ENCODE measurements at places on chromosomes 2 and 18. TPM values are rescaled to one million over a fixed set of nuclear protein-coding genes. Genes with fewer than 3 reads are reported as not detected.

Gene BCL2
- 1.1 TPM for polyA plus RNA-seq

Gene OXER1
- polyA plus RNA-seq = 1.5 TPM

Gene ARMC9
- polyA plus RNA-seq = 29.2 TPM

Gene HOXD1
- not detected for polyA plus RNA-seq

- peaks cover 3% of the 10 kb centered on the region for H3K36me3 ChIP-seq
- DNase-seq = peak; percentile 98
- peak within 1 kb of the TSS; percentile 86 for H3K27ac ChIP-seq
- peaks cover 10% of the 10 kb centered on the region for H3K4me1 ChIP-seq
Measured at GRCh38 chr18:21704603-21705364, at the start of gene ABHD3. Gene ABHD3 (minus strand): TSS chr18:21704774. CDS start chr18:21704665, 109 bp downstream.

- no peak overlapping the region for H3K4me3 ChIP-seq
- no peaks in the 10 kb centered on the region for H3K36me3 ChIP-seq
- H3K4me1 ChIP-seq = no peaks in the 10 kb centered on the region
- no peak overlapping the region for H3K27ac ChIP-seq
- DNase-seq = no peak
Measured at GRCh38 chr2:138071720-138072719, 107.7 kb downstream of the HNMT start.

- peaks cover under 1% of the 10 kb centered on the region for H3K36me3 ChIP-seq
- DNase-seq = peak; percentile 67
- peak overlapping the region; percentile 28 for H3K27ac ChIP-seq
- no peaks in the 10 kb centered on the region for H3K27me3 ChIP-seq
Measured at GRCh38 chr2:182907081-182907830, 40.8 kb upstream of the FRZB start.

GRCh38 chr2:29187926-29188325 is 72.7 kb downstream of the CLIP4 start:
- H3K36me3 ChIP-seq = no peaks in the 10 kb centered on the region
- no peaks in the 10 kb centered on the region for H3K27me3 ChIP-seq
- no peak overlapping the region for H3K4me3 ChIP-seq
- no peaks in the 10 kb centered on the region for H3K4me1 ChIP-seq
- no peak for DNase-seq

DNA sequence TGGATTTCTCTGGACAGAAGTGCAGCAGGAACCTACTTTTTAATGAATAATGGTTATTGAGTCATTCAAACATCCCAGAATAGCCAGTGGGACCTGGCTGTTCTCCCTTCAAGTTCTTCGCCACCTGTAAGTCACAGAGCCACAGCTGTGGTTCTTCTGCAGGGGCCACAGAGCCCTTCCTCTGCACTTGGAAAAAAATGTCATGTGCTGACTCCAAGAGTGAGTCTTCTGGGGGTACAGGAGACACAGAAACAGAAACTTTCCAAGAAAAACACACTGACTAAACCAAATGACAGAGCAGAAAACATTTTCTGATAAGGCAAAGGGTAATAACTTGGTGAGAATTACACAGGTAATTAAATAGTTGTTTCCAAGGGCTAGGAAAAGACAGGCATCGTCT is 68.7 kb upstream of the FN1 start:
- no peak overlapping the region for H3K27ac ChIP-seq
- no peak overlapping the region for H3K4me3 ChIP-seq
- H3K36me3 ChIP-seq = no peaks in the 10 kb centered on the region
- no peaks in the 10 kb centered on the region for H3K4me1 ChIP-seq
- H3K27me3 ChIP-seq = no peaks in the 10 kb centered on the region
